Left renal pelvis (tissue), 4 donors: ENCODE measurements at places on chromosomes 3 and 15. TPM values are rescaled to one million over a fixed set of nuclear protein-coding genes. Genes with fewer than 3 reads are reported as not detected.

GRCh38 chr3:42935472-42935871 is 29.5 kb downstream of the ZNF662 start:
- DNase-seq = no peak

The STRC gene
- polyA plus RNA-seq = 0.70 TPM

DNA sequence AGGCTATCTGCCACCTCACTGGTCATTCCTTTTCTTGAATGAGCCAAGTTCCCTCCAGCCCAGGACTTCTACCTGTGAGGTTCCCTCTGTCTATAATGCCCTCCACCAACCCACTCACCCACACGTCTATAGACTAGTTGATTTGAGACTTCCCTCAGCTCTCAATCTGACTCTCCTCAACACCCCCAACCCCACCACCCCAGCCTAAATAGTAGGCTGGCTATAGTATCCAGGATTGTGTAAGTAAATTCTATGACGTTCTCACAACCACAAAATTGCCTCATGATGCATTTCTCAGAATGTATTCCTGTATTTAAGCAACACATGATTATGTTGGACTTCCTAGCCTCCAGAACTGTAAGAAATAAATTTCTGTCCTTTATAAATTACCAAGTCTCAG is 2.2 kb downstream of the PLSCR1 start:
- no peak for DNase-seq

GRCh38 chr15:31272558-31273257 is 53.9 kb upstream of the KLF13 start:
- DNase-seq = no peak

The TP53BP1 gene
- polyA plus RNA-seq = 77.8 TPM

DNA sequence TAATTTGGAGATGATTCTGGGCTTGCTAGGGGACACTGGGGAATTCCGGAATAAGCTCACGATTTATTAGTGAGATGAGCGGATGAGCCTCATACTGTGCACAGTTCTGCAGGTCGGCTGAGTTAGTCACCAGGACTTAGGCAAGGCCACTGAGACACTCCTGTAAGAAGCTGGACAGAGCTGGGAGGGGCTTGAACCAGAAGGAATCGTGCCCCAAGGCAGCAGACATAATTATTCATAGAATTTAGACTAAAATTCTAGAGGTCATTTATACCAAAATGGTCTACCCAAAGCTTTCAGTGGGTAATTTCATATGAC is 121.4 kb downstream of the VGLL4 start:
- no peak for DNase-seq

DNA sequence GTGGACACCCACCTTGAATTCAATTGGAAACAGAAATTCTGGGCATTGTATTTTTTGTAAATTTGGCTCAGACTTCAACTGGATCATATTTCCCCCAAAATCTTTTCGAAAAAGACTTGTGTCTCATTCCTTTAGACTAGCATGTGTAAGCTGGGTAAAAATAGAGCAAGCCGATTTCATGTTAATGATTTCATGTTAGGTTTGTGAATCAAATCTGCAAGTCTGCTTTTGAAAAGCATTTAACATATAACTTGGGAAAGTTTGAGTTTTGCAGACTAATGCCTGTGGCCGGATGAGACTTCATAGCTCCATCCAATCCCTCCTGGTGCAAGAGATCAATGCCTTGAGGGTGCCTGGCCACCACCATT is 64.5 kb downstream of the FLNB start:
- no peak for DNase-seq

The TUSC7 gene
- not detected for polyA plus RNA-seq

The CCDC39 gene
- polyA plus RNA-seq = 3.5 TPM

DNA sequence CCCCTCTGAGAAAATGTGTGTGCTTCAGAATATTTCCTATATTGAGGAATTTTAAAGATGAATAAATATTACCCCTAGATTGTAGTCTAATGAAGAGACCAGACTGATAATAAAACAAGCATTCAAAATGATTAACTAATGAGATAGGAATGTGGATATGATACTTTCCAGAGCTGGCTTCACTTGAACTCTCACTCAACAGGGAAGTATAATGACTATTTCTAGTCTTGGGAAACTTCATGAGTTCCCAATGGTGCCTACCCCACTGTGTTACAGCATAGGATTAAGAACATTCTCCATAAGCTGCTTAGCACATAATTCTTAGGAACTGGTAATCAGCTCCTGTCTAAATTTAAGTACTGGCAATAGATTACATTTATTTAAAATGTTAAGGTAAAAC is 261.5 kb upstream of the ZNF385D start:
- DNase-seq = no peak

GRCh38 chr3:58342676-58343075 is 10.0 kb downstream of the PXK start:
- DNase-seq = no peak

The PLSCR2 gene
- 1.1 TPM for polyA plus RNA-seq

The VILL gene
- 11.3 TPM for polyA plus RNA-seq

The ATG7 gene
- 24.9 TPM for polyA plus RNA-seq

The MAPKBP1 gene
- polyA plus RNA-seq = 19.1 TPM

- no peak for DNase-seq
Observed at GRCh38 chr3:192449036-192449435, 278.3 kb downstream of the FGF12 start.

- DNase-seq = no peak
Observed at GRCh38 chr15:85523530-85523929, 143.1 kb downstream of the AKAP13 start.

- no peak for DNase-seq
Observed at GRCh38 chr3:12234192-12234591, 54.7 kb upstream of the PPARG start.

DNA sequence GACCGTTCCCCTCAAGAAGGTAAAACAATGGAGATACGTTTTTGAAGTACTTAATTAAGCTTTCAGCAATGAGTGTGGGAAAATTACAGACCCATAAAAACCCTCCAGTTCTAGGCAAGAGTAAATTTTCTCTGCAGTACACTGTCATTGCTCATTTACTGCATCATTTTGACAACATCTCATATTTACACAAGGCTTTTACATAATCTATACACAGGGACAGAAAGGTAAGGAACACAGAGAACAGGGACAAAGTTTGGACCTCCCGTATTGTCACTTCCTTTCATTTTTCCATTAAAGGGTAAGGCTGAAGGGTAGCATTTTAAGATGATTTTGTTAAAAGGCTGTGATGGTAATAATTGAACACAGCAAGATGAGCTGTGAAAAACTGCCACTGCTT is 7.4 kb upstream of the HGD start:
- DNase-seq = no peak

The EPHB1 gene
- polyA plus RNA-seq = 3.6 TPM

GRCh38 chr3:85875589-85875988 is 916.8 kb downstream of the CADM2 start:
- DNase-seq = no peak

DNA sequence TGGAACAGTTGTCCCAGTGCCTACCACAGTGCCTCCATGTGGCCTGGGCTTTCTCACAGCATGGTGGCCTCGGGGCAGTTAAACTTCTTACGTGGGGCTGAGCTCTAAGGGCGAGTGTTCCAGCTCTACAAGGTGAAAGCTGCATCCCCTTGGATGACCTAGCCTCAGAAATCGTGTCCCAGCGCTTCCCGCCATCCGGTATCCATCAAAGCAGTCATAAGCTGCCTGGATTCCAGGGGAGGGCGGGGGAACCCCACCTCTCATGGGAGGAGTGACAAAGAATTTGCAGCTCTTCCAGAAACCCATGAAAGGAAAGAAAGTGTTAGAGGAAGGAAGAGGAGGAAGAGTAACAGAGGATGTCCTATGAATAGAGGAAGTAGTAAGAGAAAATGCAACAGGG is 45.8 kb upstream of the CCDC174 start:
- no peak for DNase-seq

DNA sequence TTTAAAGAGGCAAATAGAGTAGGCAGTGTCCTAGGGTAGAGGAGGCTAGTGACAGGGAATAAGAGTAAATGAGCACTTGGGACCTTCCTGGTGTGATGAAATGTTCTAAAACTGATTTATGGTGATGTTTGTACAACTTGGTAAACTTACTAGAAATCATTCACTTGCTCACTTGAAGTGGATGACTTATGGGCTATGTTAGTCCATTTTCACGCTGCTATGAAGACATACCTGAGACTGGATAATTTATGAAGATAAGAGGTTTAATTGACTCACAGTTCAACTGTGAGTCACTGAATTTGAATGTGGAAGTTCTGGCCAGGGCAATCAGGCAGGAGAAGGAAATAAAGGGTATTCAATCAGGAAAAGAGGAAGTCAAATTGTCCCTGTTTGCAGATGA is 31.7 kb upstream of the DHX36 start:
- DNase-seq = no peak

GRCh38 chr3:170128259-170128976 is 53.1 kb downstream of the PHC3 start:
- no peak for DNase-seq

The PEX11A gene
- polyA plus RNA-seq = 20.9 TPM

GRCh38 chr3:65919826-65920225 is 118.9 kb downstream of the MAGI1 start:
- DNase-seq = no peak

The TMEM207 gene
- polyA plus RNA-seq = 0.42 TPM

GRCh38 chr3:47681016-47681415 is 100.7 kb downstream of the SMARCC1 start:
- DNase-seq = no peak

DNA sequence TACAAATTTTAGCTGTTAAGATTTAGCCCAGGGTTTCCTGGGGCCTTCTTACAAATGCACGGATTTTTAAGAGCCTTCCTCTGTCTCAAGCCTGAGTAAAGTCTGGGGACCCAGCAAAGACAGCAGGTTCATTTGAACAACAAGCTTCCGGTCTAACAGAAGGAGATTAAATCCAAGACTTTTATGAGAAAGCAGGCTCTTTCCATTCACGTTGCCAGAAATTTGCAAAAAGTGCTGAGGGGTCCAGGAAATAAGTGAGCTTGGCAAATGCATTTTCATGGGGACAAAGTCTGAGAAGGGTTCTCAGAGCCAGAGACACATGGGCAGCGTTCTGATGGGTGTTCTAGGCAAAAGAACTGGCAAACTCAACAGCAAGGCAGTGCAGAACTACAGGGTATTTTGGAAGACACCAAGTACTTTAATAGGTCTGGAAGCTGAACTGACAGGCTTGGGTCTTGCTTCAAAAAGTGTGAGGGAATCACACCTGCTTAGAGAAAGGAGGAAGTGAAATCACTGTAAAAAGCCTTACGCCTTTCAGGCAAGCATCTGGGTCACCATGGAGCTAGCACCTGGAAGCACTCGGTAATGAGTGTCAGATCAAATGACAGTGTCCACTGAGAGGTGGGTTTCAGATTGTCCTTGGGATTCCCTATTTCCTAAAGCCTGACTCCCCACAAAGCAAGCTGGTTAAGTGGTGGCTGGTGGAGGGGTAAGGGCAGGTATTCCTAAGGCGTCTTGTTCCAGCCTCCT is 115.8 kb upstream of the ARHGEF3 start:
- no peak for DNase-seq

The ACTRT3 gene
- 3.8 TPM for polyA plus RNA-seq

The CAPN3 gene
- 18.0 TPM for polyA plus RNA-seq

DNA sequence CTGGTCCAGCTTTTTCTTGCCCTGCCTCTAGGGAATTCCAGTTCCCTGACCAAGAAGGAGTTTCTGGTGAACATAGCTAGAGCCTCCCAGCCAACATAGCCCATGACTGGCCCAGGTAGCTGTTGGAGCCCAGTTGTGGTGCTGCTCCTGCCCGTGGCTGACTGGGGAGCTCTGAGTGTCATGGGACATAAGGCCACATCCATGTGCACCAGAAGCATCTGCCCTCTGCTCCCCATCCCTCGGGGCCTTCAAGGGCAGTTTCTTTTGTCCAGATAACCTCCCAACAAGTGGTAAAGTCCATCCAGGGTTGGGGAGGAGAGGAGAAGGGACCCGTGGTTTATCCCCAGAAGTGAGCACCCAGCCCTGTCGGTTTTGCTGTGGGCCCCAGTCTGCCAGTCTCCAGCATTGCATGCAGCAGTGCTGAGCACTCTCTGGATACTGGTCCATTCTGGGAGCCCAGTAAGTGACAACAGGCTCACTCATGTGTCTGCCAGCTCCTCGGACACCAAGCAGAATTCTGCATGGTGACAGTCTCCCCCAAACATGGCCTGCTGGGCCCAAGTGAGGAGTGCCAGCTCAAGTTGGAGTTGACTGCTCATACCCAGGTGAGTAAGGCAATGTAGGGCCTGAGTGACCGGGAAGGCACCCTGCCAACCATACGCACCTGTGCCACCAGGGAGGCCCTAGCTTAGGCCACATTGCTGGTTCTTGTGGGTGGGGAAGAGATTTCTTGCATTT is 28.8 kb downstream of the ACAA1 start:
- no peak for DNase-seq

The ANKRD34C gene
- not detected for polyA plus RNA-seq

The GHSR gene
- not detected for polyA plus RNA-seq

- no peak for DNase-seq
Observed at GRCh38 chr15:65196637-65197336, 11.6 kb upstream of the CLPX start.

The LTF gene
- polyA plus RNA-seq = 1.6 TPM

The SNX22 gene
- 1.4 TPM for polyA plus RNA-seq

The PCCB gene
- 72.7 TPM for polyA plus RNA-seq

DNA sequence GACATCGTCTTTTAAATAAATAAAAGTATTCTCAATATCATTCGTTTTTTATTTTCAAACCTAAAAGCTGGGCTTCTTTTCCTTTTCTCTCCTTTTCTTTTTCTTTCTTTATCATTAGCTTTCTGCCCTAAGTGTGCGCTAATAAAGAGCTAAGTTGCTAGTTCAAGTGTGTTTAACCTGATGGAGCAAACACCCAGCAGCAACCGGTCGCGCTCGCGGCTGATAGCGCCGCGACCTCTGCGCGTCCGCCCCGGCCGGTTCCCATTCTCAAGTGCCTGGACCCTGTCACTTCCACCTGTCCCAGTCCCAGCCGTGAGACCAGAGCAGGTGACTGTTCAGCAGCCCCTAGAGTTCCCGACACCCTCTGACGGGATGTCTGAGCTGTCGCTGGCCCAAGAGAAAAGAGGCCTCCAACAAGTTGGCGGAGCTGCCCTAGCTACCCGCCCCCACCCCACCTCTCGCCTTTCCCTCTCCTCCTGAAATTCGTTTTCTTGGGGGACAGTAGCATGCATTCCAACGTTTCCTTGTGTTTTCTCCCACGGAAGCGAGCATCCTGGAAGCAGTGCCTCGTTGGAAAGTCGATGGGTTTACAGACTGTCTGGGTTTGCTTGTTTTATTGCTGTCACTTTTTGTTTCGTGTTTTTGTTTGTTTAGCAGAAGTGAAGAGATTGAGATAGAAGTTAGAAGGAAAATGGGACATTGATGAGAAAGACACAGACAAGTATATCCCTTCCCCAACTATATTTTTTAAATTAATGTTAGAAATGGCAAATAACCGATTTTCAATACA is 3.1 kb upstream of the MECOM start:
- DNase-seq = peak; percentile 16

The CNTN4 gene
- polyA plus RNA-seq = 123 TPM

GRCh38 chr3:126621627-126622345 is 33.1 kb downstream of the TXNRD3 start:
- no peak for DNase-seq

The LRRIQ4 gene
- 0.50 TPM for polyA plus RNA-seq

GRCh38 chr3:136893848-136894443 is 31.9 kb downstream of the NCK1 start:
- DNase-seq = no peak

The TM4SF18 gene
- polyA plus RNA-seq = 14.2 TPM

The EFCC1 gene
- 2.2 TPM for polyA plus RNA-seq
